CD4-positive, CD25-positive, alpha-beta regulatory T cell (primary cell): ENCODE measurements at places on chromosomes 1 and 21. TPM values are rescaled to one million over a fixed set of nuclear protein-coding genes. Genes with fewer than 3 reads are reported as not detected.

DNA sequence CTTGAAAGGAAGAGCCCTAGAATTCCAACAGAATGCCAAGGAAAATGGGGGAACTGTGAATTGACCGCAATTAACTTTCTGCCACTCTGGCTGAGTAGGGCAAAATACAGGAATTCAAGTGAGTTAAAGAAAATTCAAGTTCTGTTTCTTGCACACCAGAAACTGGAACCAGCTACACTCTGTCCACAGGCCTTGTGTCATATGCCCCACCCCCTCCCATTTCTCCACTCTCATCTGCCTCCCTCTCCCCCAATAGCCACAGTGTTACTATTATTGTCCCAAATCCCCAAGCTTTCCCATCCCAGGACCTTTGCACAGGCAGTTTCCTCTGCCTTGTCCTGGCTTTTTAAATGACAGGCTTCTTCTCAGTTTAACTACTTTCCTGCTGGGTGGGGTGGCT, 4.3 kb upstream of the STK40 start:
- DNase-seq: no peak

DNA sequence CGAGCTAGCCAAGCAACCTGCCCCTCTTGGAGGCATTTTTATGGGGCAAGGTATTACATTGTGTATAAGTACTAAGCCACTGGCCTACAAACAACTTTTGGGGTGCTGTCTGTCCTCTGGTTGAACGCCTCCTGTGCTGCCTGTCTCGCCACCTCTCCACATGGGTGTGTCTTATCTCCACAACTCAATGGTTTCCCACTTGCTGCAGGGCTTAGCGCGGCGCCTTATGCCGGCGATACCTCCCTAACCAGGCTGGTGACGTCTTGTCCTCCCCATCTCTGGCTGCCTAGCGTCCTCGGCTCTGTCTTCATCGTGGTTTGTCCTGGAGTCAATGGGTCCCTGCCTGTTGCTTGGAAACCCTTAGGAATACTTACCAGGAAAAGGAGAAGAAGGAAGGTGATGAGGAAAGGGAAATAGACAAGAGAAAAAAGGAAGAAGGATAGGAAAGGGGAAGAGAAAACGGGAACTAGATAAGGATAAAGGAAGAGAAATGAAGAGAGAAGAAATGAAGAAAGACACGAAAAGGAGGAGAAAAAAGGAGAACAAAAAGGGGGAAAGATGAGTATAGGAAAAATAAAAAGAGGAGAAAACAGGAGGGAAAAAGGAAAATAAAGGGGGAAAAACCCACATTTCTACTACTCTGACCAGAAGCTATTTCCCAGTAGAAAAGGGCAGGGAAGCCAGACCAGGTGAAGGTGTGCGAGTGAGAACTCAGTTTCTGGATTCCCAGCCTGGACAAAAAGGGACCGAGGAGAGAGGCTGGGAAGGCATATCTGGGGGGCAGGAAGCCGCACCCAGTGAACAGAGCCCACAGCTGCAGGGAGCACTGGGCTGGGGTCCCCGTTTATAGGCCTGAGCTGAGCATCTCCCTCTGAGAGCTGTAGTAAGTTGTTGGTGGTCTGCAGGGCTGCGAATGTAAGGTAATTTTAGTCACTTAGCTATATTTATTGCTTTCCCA, 86.2 kb downstream of the CLIC6 start:
- DNase-seq: no peak

GRCh38 chr1:184759112-184759511, 4.5 kb upstream of the EDEM3 start:
- no peak for DNase-seq

DNA sequence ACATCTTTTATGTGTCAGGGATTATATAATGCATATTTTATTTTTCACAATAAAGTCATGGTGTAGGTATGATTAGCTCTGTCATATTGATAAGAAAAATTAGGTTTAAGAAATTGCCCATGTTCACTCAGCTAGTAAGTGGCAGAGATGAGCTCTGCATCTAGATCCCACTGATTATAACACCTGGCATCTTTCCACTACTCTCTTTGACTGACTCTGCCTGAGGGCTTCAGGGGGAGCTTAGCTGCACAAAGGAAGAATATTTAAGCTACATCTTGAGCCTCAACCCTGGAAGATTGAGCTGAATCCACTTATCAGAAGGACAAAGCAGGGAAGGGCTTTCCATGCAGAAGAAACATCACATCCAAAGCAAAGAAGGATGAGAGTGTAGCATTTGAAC, 190.4 kb downstream of the MIS18A start:
- no peak for DNase-seq

GRCh38 chr1:221264848-221265247, 385.6 kb downstream of the HLX start:
- no peak for DNase-seq

GRCh38 chr1:175530183-175530582, 213.2 kb downstream of the TNR start:
- DNase-seq: no peak

DNA sequence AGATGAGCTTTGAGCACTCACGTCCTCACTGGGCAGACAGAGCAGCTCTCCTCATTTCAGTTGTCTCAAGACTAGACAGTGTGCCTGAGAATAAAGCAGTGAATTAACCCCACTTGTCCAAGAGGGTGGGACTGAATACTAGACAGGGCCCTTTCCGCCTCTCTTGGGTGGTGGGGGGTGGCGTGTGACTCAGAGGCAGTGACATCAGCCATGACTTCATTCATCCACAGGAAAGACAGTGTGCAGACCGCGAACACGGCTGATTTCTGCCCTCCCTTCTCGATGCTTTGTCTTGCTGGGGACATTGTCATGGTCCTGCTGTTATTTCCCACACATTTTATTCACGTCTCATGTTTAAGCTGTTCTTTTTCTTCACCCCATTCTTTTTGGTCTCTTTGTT, 64.9 kb downstream of the FGGY start:
- DNase-seq: no peak

DNA sequence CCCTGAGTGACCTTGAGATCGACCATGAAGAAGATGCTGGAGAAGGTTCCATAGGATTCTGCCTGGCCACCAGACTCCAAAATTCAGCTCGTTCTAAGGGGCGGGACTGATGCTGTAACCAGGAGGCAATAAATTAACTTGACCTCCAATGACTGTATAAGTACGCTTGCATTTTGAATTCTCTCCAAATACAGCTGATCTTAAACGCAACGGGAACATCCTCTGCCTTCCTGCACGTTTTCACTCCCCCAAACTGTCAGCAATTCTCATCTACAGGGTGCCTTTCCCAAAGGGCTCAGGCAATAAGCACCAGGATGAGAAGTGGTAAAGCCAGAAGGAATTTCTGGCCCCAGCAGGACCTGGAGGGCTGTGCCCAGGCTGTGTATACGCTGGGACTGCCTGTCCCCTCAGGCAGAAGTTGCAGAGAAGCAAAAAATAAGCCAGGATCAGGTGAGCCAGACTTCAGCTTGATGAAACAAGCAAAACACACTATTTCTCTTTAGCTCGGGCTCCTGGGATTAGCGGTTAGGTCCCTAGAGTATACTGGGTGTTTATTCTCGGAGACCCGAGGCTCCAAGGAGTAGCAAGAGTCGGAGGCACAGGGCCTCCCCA, 124.8 kb downstream of the LRIG2 start:
- DNase-seq: no peak

DNA sequence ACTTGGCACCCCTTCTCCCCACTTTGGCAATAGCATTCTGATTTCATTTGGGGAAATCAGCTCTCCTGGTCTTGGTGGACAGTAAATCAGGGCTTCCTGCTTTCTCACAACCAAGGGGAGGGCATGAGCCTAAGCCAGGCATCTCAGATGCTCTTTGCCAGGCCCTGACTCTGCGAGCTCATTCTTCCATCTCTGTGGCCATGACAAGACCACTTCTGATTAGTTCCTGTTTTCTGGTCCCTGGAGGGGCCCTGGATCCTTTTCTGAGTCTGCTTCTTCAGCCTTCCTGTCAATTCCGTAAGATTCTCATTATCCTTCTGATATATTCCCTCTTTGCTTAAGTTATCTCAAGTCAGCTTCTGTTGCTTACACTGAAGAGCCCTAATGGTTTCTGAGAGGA, 210.4 kb downstream of the HIVEP3 start:
- DNase-seq: no peak

DNA sequence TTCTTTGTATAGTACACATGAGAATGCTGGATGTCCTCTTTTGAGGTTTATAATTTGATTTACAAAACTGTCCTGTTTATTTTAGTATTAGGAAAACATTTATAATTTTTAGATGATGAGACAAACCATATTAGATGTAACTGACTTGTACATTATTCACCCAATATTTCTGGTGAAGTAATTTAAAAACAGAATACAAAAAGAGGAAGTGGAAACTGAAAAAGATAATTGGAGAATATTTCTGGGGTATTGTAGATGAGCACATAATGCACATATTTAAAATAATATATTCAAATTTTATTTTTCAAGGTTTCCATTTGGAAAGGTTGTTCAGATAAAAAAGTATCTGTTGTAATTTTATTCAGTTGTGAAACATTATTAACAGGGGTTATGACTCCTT, 40.7 kb downstream of the XPR1 start:
- no peak for DNase-seq

DNA sequence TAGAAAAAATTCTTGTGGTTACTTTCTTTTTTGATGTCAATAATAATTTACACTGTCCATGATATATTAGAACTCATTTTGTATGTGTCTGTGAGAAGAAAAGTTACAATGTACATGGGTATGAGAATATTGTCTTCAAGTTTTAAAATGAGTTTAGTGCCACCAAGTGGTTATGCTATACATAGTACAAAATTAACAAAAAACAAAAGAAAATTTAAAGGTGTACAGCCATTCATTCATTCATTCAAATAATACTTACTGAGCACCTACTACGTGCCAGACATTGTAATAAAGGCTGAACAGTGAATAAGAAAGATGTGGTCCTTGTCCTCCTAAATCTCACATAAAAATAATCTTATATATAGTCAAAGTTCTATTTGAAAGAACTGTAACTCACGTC, 27.7 kb downstream of the UCHL5 start:
- no peak for DNase-seq

DNA sequence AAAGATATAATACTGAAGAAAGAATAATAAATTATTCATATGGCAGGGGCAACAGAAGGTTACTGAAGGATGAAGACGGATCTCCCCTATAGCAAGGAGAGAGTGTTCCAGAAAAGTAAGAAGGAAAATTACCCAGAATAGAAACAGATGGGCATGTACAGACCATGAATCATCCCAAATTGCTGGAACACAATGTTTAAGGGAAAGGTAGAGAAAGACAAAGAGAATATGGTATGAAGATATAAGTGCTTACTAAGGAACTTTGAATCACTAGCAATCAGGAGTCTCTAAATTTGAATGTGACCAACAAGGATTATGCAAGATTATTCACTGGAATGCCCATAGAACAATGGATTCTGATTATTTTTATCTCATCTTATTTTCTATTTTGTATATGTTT, 375.4 kb downstream of the COL11A1 start:
- DNase-seq: no peak

DNA sequence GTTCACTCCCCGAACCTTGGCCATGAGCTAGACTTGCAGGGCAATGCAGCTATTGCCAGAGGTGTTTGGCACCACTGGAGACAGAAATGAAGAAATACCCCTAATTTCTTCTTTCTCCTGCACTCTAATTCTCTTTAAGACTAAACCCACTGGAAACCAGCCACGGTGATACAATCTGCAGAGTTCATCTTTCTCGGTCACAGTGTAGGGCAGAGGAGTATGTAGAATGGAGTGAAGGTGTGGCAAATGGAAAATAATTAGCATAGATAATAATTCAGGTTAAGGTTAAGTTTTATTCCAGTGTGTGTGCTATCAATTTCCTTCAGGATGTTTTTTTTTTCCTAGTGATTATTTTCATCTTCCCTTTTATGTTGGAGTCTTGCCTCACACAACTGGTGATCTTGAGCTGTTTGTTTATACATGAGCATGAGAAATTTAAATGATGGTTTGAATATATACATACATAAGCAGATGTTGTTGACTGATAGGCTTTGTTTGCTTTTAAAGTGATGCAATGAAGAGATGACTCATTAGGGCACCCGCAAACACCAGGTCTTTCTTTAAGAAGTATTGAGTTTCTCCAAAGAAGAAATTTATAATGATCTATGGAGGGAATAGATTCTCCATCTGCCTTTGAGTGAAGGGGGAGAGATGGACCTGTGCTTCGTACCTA, 81.9 kb downstream of the SPATA17 start:
- no peak for DNase-seq

DNA sequence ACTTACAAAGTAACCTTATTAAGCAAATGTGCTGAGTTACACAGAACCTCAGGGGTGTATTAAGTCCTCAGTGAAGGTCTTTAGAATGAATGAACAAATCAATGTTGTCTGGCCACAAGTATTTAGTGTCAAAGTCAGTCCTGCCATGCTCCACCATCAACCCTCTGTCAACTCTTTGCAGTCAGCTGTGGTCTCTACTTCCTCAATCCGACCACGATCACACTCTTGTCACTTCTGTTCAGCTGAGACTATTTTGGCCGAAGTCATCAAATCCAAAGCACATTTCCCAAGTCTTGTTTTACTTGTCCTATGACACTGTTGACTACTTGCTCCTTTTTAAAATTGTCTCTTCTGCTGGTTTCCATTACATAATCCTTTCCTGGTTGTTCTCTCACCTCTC, 173.5 kb downstream of the ST6GALNAC5 start:
- no peak for DNase-seq

- no peak for DNase-seq
Observed at GRCh38 chr1:230286166-230286889, 139.8 kb downstream of the PGBD5 start.

DNA sequence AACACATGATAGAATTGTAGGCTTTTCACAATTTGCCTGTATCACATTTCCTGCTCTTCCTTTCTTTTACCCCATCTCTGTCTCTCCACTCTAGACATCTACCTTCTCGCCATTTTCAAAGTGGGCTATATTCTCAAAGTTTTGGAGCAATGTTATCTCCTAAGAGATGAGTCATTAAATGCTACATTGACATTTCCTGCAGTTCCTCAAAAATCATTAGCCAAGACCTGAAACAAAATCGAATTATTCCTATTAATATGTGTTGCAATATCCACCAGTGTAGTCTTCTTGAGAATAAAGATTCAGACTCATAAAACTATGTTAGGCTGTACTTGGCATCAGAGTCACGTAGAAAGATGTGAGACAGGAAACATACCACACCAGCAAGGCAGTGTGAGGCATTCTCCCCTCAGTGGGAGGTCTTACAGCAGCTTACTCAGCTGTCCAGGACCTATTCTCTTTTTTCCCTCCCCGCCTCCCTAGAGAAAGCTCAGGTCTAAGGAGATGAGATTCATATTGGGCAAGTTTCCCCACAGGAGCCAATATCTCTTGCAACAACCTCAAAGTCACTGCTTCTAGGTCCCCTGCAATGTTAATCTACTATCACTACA, 38.8 kb downstream of the FRRS1 start:
- no peak for DNase-seq

The TRPM2 gene
- 3.1 TPM for total RNA-seq

The SPATA17 gene
- total RNA-seq: not detected

The CRYAA gene
- total RNA-seq: not detected

The BNIPL gene
- total RNA-seq: 0.94 TPM
